ENCODE measurements at places on chromosomes 13 and 19. TPM values are rescaled to one million over a fixed set of nuclear protein-coding genes. Genes with fewer than 3 reads are reported as not detected.

ZNF546 gene
- 5.9 TPM for total RNA-seq

SLC10A2 gene
- total RNA-seq: not detected

TSEN34 gene
- total RNA-seq: 14.3 TPM

GJB2 gene
- total RNA-seq: 0.38 TPM

HPN gene
- 5.6 TPM for total RNA-seq

GIPC3 gene
- 2.2 TPM for total RNA-seq
